ENCODE measurements at places on chromosomes 4 and X.

DNA sequence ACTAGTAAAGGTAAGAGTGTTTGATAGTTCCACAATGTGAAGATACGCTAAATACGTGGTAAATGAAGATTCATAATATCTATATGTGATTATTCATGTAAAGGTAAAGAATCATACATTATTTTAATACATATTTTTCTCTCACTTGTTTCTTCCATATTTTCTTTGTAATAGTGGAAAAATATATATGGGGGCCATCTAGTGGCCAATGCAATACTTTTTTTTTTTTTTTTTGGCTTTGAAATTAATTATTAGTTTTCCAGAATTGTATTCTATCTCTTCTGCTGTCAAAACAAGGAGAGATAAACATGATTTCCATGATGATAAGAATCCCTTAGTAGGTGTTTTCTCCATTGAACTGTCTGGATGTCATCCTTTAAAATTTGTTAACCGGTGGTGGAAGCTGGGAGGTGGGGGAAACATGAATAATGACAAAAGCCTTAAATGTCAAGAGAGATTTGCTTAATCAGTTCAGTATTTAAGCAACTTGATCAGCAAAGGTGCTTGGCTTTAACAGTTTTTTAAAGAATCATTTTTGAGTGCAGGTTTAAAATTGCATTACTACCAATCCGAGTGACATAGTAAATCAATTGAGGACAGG is 508.7 kb upstream of the HTR2C start:
- H3K36me3 ChIP-seq, result no peaks in the 10 kb centered on the region
- peaks cover 5% of the 10 kb centered on the region for H3K27me3 ChIP-seq
- no peak overlapping the region for H3K27ac ChIP-seq
- H3K4me1 ChIP-seq, result no peaks in the 10 kb centered on the region
- H3K4me3 ChIP-seq, result no peak overlapping the region

DNA sequence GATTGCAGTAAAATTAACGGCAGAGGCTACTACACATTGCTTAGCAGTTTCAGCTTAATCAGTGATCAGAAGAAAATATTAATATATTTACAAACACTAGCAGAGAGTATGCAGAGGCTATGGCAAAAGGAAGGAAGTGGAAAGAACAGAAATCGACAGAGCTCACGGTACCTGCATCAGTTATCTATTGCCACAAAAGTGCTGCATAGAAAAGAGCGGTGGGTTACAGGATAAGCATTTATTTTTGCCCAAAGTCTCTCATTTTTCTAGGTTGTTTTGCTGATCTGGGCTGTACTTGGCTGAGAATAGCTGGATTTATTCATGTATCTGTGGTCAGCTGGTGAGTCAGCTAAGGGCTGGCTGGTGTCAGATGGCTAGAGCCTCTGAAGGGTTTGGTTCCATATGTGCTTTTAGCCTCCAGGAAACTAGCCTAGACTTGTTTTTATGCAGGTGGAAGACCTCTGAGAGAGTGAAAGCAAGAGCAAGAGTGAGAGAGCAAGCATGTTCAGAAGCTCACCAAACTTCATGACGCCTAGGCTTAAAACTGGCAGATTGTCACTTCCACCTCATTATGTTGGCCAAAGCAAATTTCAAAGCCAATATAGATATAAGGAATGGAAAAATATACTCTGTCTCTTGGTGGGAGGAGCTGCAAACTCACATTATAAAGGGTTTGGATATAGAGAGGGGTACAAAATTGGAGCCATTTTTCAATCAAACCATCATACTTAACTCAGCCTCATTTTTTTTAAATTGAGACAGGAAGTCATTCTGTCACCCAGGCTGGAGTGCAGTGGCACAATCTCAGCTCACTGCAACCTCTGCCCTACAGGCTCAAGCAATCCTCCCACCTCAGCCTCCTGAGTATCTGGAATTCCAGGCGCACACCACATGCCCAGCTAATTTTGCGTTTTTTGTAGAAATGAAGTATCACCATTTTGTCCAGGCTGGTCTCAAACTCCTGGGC is 153.2 kb upstream of the RPL34 start:
- H3K4me1 ChIP-seq, result peaks cover 25% of the 10 kb centered on the region
- H3K36me3 ChIP-seq, result no peaks in the 10 kb centered on the region
- peak overlapping the region; percentile 51 for H3K27ac ChIP-seq
- DNase-seq, result no peak
- H3K4me3 ChIP-seq, result no peak overlapping the region
- H3K27me3 ChIP-seq, result no peaks in the 10 kb centered on the region

GRCh38 chrX:20715176-20715575 is 448.5 kb upstream of the RPS6KA3 start:
- no peaks in the 10 kb centered on the region for H3K27me3 ChIP-seq
- DNase-seq, result no peak
- H3K4me1 ChIP-seq, result no peaks in the 10 kb centered on the region

- no peaks in the 10 kb centered on the region for H3K4me1 ChIP-seq
- no peaks in the 10 kb centered on the region for H3K36me3 ChIP-seq
Measured at GRCh38 chr4:137630252-137630651, 98.0 kb upstream of the PCDH18 start.

DNA sequence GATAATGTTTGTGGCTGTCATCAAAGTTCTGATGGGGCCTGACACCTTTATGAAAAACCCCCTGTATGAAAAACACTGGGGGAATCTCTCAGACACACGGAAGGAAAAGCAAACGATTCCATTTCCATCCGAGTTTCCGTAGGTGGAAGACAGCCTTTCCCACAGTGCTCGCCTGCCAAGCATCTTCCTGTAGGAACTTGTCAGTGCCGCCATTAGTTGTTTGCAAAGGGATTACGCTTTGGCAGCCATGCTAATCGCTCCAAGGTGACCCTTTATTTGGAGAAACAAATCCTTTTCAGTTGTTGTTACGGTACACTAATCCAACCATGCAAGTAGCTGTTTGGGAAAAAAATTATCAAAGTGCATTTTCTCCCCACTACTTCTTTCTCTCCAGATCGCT is 44.4 kb upstream of the STOX2 start:
- H3K27me3 ChIP-seq, result peaks cover 9% of the 10 kb centered on the region
- H3K4me1 ChIP-seq, result no peaks in the 10 kb centered on the region
- no peak overlapping the region for H3K4me3 ChIP-seq
- H3K36me3 ChIP-seq, result no peaks in the 10 kb centered on the region
- DNase-seq, result no peak

GRCh38 chr4:95050980-95051701 is 293.4 kb downstream of the BMPR1B start:
- DNase-seq, result no peak
- H3K4me3 ChIP-seq, result no peak overlapping the region
- H3K4me1 ChIP-seq, result no peaks in the 10 kb centered on the region
- H3K36me3 ChIP-seq, result peaks cover 3% of the 10 kb centered on the region

DNA sequence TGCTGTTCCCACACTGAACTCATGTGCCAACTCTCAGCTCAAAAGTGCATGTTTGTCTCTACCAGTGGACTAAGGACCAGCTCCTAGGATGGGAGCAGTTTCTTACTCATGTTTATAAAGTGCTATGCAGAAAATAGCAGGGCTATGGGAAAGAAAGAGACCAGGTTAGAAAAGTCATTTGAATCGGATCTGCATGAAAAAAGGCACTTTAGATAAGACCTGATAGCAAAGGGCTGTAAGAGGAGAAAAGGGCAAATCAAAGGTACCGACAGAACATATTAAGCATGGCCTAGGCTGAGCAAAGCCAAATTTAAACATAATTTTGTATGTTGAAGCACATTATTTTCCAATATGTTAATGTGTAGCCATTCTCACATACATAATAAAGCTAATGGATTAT is 362.3 kb upstream of the ZFP42 start:
- no peaks in the 10 kb centered on the region for H3K36me3 ChIP-seq
- no peaks in the 10 kb centered on the region for H3K4me1 ChIP-seq
- no peak overlapping the region for H3K27ac ChIP-seq
- no peak overlapping the region for H3K4me3 ChIP-seq
- H3K27me3 ChIP-seq, result peaks cover 2% of the 10 kb centered on the region

DNA sequence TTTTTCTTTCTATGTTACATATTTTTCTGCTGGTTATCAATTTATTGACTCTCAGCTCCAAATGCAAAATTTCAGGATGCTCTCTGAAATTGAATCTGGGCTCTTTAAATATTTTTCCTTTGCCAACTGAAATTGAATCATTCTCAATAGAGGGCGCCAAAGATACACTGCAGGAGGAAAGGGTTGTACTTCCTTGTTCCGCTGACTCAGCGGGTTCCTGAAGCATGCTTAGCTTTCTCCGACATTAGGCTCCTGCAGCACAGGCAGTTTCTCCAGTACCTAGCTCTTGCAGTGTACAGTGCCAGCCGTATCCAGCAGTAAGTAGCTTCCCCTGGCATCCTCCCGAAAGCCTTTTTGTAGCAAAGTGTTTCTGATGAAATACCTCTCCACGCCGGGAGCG is 28.8 kb upstream of the CFAP47 start:
- DNase-seq, result no peak
- no peak overlapping the region for H3K4me3 ChIP-seq
- H3K27me3 ChIP-seq, result peaks cover 2% of the 10 kb centered on the region
- H3K4me1 ChIP-seq, result no peaks in the 10 kb centered on the region

DNA sequence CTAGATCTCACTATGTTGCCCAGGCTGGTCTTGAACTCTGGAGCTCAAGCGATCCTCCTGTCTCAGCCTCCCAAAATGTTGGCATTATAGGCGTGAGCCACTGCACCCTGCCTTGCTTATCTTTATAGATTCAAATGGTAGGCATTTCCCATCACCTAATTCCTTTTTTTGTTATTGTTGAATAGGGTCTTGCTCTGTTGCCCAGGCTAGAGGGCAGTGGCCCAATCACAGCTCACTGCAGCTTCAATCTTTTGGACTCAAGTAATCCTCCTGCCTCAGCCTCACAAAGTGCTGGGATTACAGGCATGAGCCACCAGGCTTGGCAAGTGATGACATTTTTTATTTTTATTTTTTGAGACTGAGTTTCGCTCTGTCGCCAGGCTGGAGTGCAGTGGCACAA is 16.7 kb upstream of the WDR45 start:
- H3K4me3 ChIP-seq, result no peak overlapping the region
- H3K36me3 ChIP-seq, result no peaks in the 10 kb centered on the region
- H3K27ac ChIP-seq, result no peak overlapping the region
- H3K27me3 ChIP-seq, result no peaks in the 10 kb centered on the region
- no peak for DNase-seq

DNA sequence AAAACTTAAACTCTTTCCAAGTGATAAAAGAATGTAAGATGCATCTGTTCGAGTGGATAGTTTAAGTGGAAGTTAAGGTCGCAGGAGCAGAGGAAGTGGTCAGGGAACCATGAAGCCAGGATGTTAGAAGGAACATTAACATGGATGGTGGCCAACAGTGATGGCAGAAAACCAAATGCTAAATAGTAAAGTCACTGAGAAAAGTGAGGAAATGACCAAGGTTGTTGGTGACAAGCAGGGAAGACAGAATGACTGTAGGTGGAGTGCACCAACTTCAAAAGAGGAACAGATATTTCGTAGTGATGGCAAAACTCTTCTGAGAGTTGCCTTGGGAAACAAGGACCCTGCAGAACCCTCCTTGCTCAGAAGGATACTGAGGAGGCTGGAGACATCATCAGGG is 226.2 kb downstream of the PALLD start:
- no peak for DNase-seq
- peak overlapping the region; percentile 22 for H3K4me3 ChIP-seq
- H3K36me3 ChIP-seq, result no peaks in the 10 kb centered on the region
- peaks cover 18% of the 10 kb centered on the region for H3K27me3 ChIP-seq
- peaks cover 14% of the 10 kb centered on the region for H3K4me1 ChIP-seq

DNA sequence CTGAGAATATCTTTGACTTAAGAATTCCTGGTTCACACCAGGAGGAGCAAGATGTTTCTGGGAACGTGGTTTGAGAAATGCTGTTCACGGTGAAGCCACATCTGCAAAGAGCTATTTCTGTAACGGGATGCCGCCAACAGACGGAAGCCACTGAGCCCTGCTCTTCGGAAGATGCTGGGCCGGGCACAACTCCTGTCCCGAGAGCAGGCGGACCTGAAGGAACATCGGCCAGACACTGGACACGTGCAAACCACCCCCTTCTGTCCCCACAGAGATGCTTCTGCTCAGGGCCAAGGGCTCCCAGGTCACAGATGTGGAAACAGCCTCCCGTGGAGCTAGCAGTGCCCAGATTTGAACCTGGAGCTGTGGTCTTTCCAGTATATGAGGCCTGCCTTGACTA is 24.3 kb downstream of the HMX1 start:
- H3K4me1 ChIP-seq, result no peaks in the 10 kb centered on the region
- H3K36me3 ChIP-seq, result no peaks in the 10 kb centered on the region
- no peak overlapping the region for H3K4me3 ChIP-seq
- no peak overlapping the region for H3K27ac ChIP-seq
- peaks cover 8% of the 10 kb centered on the region for H3K27me3 ChIP-seq

- H3K27ac ChIP-seq, result no peak overlapping the region
- no peak for DNase-seq
- H3K36me3 ChIP-seq, result no peaks in the 10 kb centered on the region
- H3K27me3 ChIP-seq, result peaks cover 3% of the 10 kb centered on the region
- no peak overlapping the region for H3K4me3 ChIP-seq
Measured at GRCh38 chrX:34197946-34198345, 65.8 kb upstream of the FAM47A start.

DNA sequence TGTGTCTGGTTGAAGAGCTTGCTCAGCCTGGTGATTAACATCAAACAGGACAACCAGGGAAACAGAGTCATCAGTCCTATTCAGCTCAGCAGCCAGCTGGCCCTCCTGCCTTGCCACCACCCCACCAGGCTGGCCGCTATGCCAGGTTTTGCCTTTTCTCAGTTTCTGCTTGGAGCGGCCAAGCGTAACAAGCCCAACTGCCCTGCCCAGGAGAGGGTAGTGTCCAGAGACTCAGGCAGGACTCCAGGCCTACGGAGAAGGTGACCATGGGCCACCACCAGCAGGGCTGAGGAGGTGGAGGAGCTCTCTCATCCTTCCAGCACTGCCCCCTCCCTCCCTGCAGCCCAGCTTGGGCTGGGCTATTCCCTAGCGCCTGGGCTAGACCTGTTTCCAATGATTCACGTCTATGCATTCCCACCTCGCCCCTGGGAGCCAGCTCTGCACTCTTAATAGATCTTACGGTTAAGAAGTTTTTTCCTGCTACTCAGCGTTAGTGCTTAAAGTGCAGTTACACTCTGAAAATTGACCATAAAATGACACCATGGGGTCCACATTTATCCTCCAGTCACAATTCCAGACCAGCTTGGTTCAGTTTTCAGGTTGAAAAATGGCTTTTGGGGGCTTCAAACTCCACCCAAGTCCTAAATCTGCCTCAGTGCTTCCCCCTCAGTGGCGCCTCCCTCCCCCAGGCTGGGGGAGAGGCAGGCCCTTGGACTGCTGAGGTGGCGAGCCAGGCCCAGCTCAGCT is 124.0 kb upstream of the PJA1 start:
- H3K4me1 ChIP-seq, result peaks cover 2% of the 10 kb centered on the region
- no peak for DNase-seq
- peaks cover 9% of the 10 kb centered on the region for H3K27me3 ChIP-seq
- H3K4me3 ChIP-seq, result no peak overlapping the region

DNA sequence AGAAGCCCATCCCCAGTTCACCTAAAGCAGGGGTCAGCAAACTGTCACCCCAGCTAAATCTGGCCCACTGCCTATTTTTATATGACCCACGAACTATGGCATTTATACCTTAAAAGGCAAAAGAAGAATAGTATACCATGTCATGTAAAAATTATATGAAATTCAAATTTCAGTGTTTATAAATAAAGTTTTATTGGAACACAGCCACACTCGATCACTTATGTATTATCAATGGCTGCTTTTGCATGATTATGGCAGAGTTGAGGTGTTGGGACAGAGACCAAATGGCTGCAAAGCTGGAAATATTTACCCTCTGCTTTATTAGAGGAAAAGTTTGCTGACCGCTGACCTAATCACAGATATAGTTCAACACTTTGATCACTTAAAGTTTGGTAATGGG is 59.2 kb upstream of the GATB start:
- no peak overlapping the region for H3K27ac ChIP-seq
- H3K36me3 ChIP-seq, result no peaks in the 10 kb centered on the region
- no peak for DNase-seq
- no peak overlapping the region for H3K4me3 ChIP-seq

- H3K4me3 ChIP-seq, result peak overlapping the region; percentile 71
- peak overlapping the region; percentile 85 for H3K27ac ChIP-seq
- peaks cover 48% of the 10 kb centered on the region for H3K4me1 ChIP-seq
- H3K27me3 ChIP-seq, result peaks cover 7% of the 10 kb centered on the region
Measured at GRCh38 chr4:2820216-2820982, 23.2 kb upstream of the ADD1 start.

Data from immature natural killer cell (primary cell).